ENCODE measurements at places on chromosomes 12 and 14.

DNA sequence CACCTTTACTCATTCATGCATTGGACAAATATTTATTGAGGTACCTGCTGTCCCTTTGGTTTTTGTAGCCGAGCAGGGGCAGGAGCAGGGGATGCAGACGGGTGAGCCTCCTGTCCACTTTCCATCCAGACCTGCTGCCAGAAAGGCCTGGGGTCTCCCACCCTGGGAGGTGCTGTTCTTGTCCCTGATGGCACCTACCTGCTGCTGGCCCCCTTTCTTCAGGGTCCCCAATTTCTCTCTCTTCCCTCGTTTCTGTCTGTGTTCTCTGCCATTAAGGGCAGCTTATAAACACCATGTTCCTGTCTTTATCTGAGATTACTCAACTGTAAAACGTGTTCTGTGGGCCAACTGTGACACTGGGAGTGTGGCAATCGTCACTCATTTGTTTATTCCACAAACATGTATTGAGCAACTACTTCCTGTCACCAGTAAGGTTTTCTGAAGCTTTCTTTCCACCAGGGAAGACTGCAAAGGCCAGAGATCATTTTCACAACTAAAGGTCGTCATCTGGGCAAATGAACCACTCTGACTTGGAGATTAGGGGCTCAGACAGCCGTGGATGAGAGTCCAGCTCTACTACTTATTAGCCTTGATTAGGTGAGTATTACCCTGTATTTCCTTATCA, at the start of gene HAL:
HAL (minus strand) TSS at position 311 of the 625 bp plus-strand sequence. CDS start 434 bp downstream, outside the sequence.
- DNase-seq = no peak

DNA sequence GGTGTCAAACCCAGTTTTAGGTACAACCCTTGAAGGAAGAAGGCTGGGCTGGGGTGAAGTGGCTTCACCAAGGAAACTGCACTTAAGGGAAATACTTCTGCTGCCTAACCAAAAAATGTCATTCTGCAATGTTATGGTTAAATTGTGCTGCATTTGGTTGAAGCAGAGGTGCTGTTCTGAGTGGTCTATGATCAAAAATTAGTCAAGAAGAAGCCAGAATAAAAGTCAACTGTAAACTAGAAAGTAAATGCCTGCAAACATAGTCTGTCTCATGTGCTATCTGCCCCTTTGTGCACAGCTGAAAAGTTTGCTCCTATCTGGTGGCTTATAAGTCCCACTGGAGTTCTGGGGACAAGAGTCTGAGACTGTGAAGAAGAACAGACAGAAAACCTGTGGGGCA, 158.8 kb downstream of the C12orf42 start:
- DNase-seq = no peak

DNA sequence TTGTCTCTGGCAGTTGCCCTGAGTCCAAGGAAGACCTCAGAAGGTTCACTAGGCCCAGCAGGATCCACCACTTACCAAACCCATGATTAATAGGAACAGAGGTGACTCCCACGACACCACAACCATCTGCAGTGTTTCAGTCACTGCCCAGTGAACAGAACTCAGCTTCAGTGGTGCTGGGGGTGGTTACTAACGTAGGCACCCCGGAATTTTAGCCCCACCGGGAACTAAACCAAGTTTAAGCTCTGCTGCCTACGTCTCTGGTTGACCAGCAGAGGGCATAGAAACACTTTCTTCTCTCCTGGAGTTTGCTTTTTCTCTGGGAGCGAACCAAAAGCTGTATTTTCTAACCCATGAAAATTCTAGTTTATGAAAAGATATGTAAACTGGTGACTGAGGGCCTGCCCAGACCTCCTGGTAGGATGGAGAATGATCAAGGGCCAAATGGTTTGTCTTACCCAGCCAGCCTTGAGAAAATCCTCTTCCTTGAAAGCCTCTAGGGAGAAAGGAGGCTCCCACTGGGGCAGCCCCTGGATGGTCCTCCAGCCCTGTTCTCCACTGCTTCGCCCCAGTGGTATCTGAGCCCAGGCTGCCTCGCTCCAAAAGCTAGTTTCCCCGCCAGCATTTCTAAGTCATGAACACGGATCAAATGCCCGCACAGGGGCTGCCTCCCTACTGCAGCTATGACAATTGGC, 379.8 kb downstream of the DPF3 start:
- DNase-seq = no peak

DNA sequence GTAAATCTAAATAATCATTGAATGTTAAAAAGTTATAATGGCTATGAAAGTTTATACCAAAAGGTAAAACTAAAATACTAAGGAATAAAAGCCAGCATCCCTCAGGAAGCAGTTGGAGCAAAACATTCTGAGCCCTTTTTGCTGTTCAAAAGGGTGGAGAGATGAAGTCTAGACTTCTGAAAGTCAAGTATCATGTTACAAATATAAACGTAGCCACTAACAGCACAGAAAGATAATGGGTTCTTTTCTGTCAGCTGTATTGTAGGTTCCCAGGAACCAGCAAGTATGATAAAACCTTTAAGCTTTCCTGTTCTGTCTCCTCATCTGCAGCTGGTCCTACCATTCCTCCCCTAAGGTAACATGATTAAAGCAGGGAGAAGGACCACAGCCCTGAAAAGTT, 16.4 kb upstream of the PLD4 start:
- no peak for DNase-seq

- DNase-seq = no peak
Measured at GRCh38 chr12:10151621-10152020, 20.3 kb downstream of the OLR1 start.

DNA sequence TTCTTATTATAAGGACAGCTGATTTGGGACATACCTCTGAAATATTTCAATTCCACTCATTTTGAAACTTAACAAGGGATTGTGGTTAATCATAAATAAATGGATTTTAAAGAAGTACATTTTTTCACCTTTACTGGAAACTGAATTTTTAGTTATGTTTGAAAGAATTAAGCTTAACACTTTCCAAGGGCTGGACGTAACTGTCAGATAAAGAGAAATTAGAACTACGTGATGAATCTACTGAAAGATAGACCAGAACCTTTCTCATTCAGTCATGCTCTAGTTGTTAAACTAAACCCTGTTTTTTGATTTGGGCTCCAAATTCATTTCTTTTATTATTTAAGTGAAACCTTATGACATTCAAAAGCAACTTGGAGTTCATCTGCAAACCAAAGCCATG, 1892.1 kb upstream of the SEL1L start:
- no peak for DNase-seq

- DNase-seq = no peak
Measured at GRCh38 chr12:79164890-79165289, 300.3 kb downstream of the SYT1 start.

GRCh38 chr14:24952851-24953666, 96.9 kb downstream of the STXBP6 start:
- DNase-seq = no peak
